Activated T-helper 2 cell treated with anti-CD3 and anti-CD28 coated beads, Interferon-gamma antibody, Interleukin-2, Interleukin-4, amounts not matched to agents 10 μg/mL and 5 μg/mL and 100 μg/mL, durations not matched to agents 14 hours and 24 hours and 36 hours (primary cell): ENCODE measurements at places on chromosomes 4 and X. TPM values are rescaled to one million over a fixed set of nuclear protein-coding genes. Genes with fewer than 3 reads are reported as not detected.
A peak's percentile ranks its signal among the peaks of the same experiment; 100 is the strongest.

Gene PPARGC1A
- not detected in 2 replicates for total RNA-seq

DNA sequence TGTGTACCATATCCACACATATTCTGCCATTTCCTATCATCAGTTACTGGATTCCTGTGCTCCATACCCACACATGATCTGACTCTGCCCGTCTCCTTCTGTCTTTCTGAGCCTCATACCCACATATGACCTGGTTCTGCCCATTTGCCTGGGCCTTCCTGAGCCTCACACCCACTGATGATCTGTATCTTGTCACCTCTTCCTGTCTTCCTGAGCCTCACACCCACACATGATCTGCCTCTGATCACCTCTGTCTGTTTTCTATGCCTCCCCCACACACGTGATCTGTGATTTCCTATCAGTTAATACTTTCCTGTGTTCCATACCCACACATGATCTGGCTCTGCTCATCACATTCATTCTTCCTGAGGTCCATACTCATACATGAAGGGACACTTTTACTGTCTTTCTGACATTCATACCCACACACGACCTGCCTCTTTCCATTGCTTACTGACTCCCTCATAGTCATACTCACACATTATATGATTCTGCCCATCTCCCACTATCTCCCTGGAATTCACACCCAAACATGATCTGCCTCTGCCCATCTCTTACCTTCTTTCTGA, 32.5 kb downstream of the SCML1 start:
- no peaks in the 10 kb centered on the region for H3K4me1 ChIP-seq
- no peaks in the 10 kb centered on the region for H3K36me3 ChIP-seq
- no peak for DNase-seq
- H3K27ac ChIP-seq = no peak overlapping the region

Gene PSAPL1
- total RNA-seq = not detected in 2 replicates

GRCh38 chr4:47551682-47552081, 66.6 kb downstream of the ATP10D start:
- peaks cover 5% of the 10 kb centered on the region for H3K4me1 ChIP-seq
- DNase-seq = no peak
- no peaks in the 10 kb centered on the region for H3K36me3 ChIP-seq
- H3K27me3 ChIP-seq = no peaks in the 10 kb centered on the region
- no peak overlapping the region for H3K4me3 ChIP-seq
- no peak overlapping the region for H3K27ac ChIP-seq

Gene ITIH6
- total RNA-seq = not detected in 2 replicates

GRCh38 chr4:128468123-128468989, 180.7 kb upstream of the PGRMC2 start:
- no peaks in the 10 kb centered on the region for H3K27me3 ChIP-seq
- H3K4me3 ChIP-seq = no peak overlapping the region
- H3K4me1 ChIP-seq = no peaks in the 10 kb centered on the region
- no peak overlapping the region for H3K27ac ChIP-seq
- no peak for DNase-seq

GRCh38 chr4:159445692-159446091, 342.8 kb downstream of the RAPGEF2 start:
- H3K36me3 ChIP-seq = no peaks in the 10 kb centered on the region
- no peak for DNase-seq
- no peak overlapping the region for H3K4me3 ChIP-seq

GRCh38 chr4:142034101-142034500, 397.7 kb downstream of the IL15 start:
- DNase-seq = no peak
- H3K27ac ChIP-seq = no peak overlapping the region
- H3K4me1 ChIP-seq = peaks cover 8% of the 10 kb centered on the region
- no peak overlapping the region for H3K4me3 ChIP-seq
- peaks cover 5% of the 10 kb centered on the region for H3K36me3 ChIP-seq

- H3K27me3 ChIP-seq = no peaks in the 10 kb centered on the region
- DNase-seq = no peak
- no peak overlapping the region for H3K27ac ChIP-seq
- H3K36me3 ChIP-seq = peaks cover under 1% of the 10 kb centered on the region
These were observed 286.4 kb downstream of the BCOR start for GRCh38 chrX:39811376-39811775.

DNA sequence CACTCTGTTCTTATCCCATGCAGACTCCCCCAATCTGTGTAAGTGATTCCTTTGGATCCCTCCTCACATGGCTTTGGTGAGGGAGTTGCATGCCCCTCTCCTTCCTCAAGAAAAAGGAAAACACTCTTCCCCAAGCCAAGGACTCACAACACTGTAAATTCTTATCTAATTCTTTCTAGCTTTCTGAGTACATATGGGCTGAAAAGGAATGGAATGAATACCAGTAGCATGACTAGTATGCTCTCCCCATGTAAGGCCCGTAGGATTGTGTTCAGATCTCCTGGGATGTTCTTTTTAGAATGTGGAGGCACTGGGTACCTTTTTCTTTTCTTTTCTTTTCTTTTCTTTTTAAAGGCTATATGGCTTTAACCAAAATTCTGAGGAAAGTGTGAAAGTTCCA, 17.0 kb upstream of the MAGED1 start:
- H3K27ac ChIP-seq = no peak overlapping the region
- DNase-seq = no peak
- H3K4me3 ChIP-seq = no peak overlapping the region
- peaks cover 12% of the 10 kb centered on the region for H3K36me3 ChIP-seq
- no peaks in the 10 kb centered on the region for H3K4me1 ChIP-seq

Gene ATP1B4
- total RNA-seq = not detected in 2 replicates

- H3K36me3 ChIP-seq = no peaks in the 10 kb centered on the region
- H3K27me3 ChIP-seq = peaks cover 9% of the 10 kb centered on the region
- peaks cover 4% of the 10 kb centered on the region for H3K4me1 ChIP-seq
These were observed 5.3 kb upstream of the OTC start for GRCh38 chrX:38347136-38347535.

- no peak overlapping the region for H3K27ac ChIP-seq
- DNase-seq = no peak
- H3K36me3 ChIP-seq = peaks cover 31% of the 10 kb centered on the region
- H3K4me3 ChIP-seq = no peak overlapping the region
- H3K4me1 ChIP-seq = peaks cover 62% of the 10 kb centered on the region
These were observed 90.1 kb upstream of the RPL34 start for GRCh38 chr4:108529984-108530905.

Gene ETDB
- total RNA-seq = not detected in 2 replicates

GRCh38 chr4:114691865-114692264, 93.3 kb downstream of the UGT8 start:
- peaks cover 1% of the 10 kb centered on the region for H3K27me3 ChIP-seq
- no peaks in the 10 kb centered on the region for H3K4me1 ChIP-seq
- H3K36me3 ChIP-seq = no peaks in the 10 kb centered on the region
- no peak overlapping the region for H3K27ac ChIP-seq
- H3K4me3 ChIP-seq = no peak overlapping the region

DNA sequence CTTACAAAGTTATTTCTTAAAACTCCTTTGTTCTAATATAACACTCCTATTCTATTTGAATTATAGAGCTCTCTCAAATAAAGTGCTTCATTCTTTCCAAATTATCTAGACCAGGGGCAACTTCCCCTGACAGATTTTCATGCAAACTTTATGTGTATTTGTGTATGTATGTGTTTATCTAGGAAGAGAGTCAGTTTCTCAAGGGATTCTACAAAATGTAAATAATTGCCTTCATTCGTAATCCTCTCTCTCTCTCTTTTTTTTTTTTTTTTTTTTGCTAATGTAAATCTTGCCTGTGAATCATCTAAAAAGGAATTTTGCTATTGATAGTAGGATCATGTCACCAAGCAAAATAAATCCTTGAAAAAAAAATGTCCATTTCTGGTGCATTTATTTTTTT, 38.9 kb upstream of the RBPJ start:
- peaks cover 8% of the 10 kb centered on the region for H3K4me1 ChIP-seq
- no peak overlapping the region for H3K4me3 ChIP-seq
- DNase-seq = no peak
- no peak overlapping the region for H3K27ac ChIP-seq
- no peaks in the 10 kb centered on the region for H3K27me3 ChIP-seq

Gene CDS1
- total RNA-seq = not detected in 2 replicates

DNA sequence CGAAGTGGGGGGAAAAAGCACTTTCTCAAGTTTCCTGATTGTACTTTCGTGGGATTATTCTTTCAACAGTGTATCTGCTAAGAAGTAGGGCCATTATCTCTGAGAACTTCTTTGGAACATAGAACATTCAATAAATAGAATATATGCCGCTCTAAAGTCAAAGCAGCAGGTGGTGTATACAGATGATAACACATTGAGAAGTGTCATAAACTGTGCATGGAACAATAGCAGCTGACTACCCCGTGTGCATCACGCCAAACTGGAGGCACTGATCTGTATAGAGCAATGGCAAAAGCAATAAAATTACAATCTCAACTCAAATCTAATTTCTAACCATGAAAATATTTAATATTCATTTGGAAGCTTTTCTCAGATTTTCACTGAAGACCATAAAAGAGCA, 175.3 kb downstream of the DCTD start:
- H3K27me3 ChIP-seq = no peaks in the 10 kb centered on the region
- no peaks in the 10 kb centered on the region for H3K36me3 ChIP-seq
- H3K4me3 ChIP-seq = no peak overlapping the region
- H3K4me1 ChIP-seq = no peaks in the 10 kb centered on the region
- no peak overlapping the region for H3K27ac ChIP-seq

- no peaks in the 10 kb centered on the region for H3K27me3 ChIP-seq
- no peaks in the 10 kb centered on the region for H3K4me1 ChIP-seq
- no peak overlapping the region for H3K27ac ChIP-seq
These were observed 82.9 kb upstream of the TMEM150C start for GRCh38 chr4:82644734-82645126.

Gene RGN
- not detected in 2 replicates for total RNA-seq

GRCh38 chrX:114712466-114712865, 128.6 kb downstream of the HTR2C start:
- no peaks in the 10 kb centered on the region for H3K4me1 ChIP-seq
- DNase-seq = no peak
- H3K36me3 ChIP-seq = no peaks in the 10 kb centered on the region

- no peaks in the 10 kb centered on the region for H3K4me1 ChIP-seq
- H3K4me3 ChIP-seq = no peak overlapping the region
- H3K27ac ChIP-seq = no peak overlapping the region
- DNase-seq = no peak
These were observed 168.9 kb downstream of the DCTD start for GRCh38 chr4:182748283-182748682.

GRCh38 chrX:153372949-153373348, 28.2 kb downstream of the PNMA6E start:
- no peak overlapping the region for H3K27ac ChIP-seq
- H3K4me3 ChIP-seq = no peak overlapping the region
- no peak for DNase-seq
- H3K36me3 ChIP-seq = no peaks in the 10 kb centered on the region
- peaks cover 4% of the 10 kb centered on the region for H3K27me3 ChIP-seq

- no peaks in the 10 kb centered on the region for H3K36me3 ChIP-seq
- H3K4me1 ChIP-seq = no peaks in the 10 kb centered on the region
- no peak for DNase-seq
- H3K27me3 ChIP-seq = no peaks in the 10 kb centered on the region
- H3K4me3 ChIP-seq = no peak overlapping the region
These were observed 655.0 kb upstream of the LCORL start for GRCh38 chr4:18676526-18676915.

GRCh38 chr4:138870737-138871554, 144.6 kb upstream of the NOCT start:
- DNase-seq = no peak
- no peaks in the 10 kb centered on the region for H3K36me3 ChIP-seq
- H3K4me1 ChIP-seq = no peaks in the 10 kb centered on the region
- no peak overlapping the region for H3K4me3 ChIP-seq

DNA sequence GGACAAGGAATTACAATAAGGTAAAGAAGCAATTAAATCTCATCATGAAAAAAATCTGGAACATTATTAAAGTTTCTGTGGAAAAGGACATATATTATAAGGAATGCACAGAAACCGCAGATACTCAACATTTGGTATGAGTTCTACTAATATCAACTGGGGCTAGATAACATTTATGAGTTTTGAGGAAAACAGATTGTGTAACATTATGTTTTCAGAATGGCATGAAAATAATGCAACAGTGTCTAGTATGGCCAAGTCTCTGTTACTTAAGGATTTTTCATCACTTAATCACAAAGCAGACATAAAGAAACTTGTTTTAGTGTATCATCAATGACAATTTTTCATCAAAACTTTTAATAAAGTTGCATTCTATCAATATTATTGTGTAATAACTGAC, 785.0 kb downstream of the GLUD2 start:
- no peak overlapping the region for H3K27ac ChIP-seq
- H3K4me1 ChIP-seq = no peaks in the 10 kb centered on the region
- no peaks in the 10 kb centered on the region for H3K27me3 ChIP-seq
- DNase-seq = no peak
- no peaks in the 10 kb centered on the region for H3K36me3 ChIP-seq
- no peak overlapping the region for H3K4me3 ChIP-seq

Gene SPANXD
- not detected in 2 replicates for total RNA-seq

GRCh38 chrX:43560247-43560946, 95.7 kb upstream of the MAOA start:
- peak overlapping the region; percentile 43 for H3K27ac ChIP-seq
- DNase-seq = no peak
- peaks cover 11% of the 10 kb centered on the region for H3K36me3 ChIP-seq
- no peak overlapping the region for H3K4me3 ChIP-seq
- H3K27me3 ChIP-seq = no peaks in the 10 kb centered on the region

DNA sequence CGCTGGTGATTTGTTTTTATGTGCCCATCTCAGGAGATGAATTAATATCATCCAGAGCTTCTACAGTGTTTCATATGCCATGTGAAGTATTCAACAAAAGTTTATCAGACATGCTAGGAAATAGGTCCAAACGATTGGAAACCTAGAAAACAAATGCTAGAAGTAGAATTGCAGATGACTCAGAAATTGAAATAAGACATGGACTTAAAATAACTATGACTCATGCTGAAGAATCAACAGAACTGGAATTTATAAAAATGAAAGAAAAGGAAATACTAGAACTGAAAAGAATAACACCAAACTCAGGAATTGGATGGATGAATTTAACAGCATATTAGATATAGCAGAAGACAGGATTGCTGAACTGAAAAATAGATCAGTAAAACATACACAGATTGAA, 172.7 kb upstream of the GIMD1 start:
- H3K27ac ChIP-seq = no peak overlapping the region
- H3K4me1 ChIP-seq = no peaks in the 10 kb centered on the region
- H3K27me3 ChIP-seq = no peaks in the 10 kb centered on the region
- no peak for DNase-seq
- H3K36me3 ChIP-seq = no peaks in the 10 kb centered on the region

Gene TLR7
- total RNA-seq = 0.11 TPM in 1 of 2 replicates, not detected in the other
